SJCRH30 (cell line): ENCODE measurements at places on chromosomes 1 and 21. TPM values are rescaled to one million over a fixed set of nuclear protein-coding genes. Genes with fewer than 3 reads are reported as not detected.
A peak's percentile ranks its signal among the peaks of the same experiment; 100 is the strongest.

HS2ST1 gene
- 39.4 and 45.0 TPM in 2 replicates for total RNA-seq

RXFP4 gene
- total RNA-seq, result 0.08 TPM in 1 of 2 replicates, not detected in the other

AMY1C gene
- 0.10 TPM in 1 of 2 replicates, not detected in the other for total RNA-seq

FCN3 gene
- not detected in 2 replicates for total RNA-seq

NSUN4 gene
- 23.7 TPM in 2 replicates for total RNA-seq

CFHR3 gene
- 0.77 and 0.99 TPM in 2 replicates for total RNA-seq

GRCh38 chr1:6265151-6265550, 4.3 kb upstream of the GPR153 start:
- H3K27me3 ChIP-seq, result no peaks in the 10 kb centered on the region
- H3K36me3 ChIP-seq, result no peaks in the 10 kb centered on the region
- H3K4me3 ChIP-seq, result no peak overlapping the region
- no peak overlapping the region for H3K27ac ChIP-seq
- peaks cover 40% of the 10 kb centered on the region for H3K4me1 ChIP-seq

DNA sequence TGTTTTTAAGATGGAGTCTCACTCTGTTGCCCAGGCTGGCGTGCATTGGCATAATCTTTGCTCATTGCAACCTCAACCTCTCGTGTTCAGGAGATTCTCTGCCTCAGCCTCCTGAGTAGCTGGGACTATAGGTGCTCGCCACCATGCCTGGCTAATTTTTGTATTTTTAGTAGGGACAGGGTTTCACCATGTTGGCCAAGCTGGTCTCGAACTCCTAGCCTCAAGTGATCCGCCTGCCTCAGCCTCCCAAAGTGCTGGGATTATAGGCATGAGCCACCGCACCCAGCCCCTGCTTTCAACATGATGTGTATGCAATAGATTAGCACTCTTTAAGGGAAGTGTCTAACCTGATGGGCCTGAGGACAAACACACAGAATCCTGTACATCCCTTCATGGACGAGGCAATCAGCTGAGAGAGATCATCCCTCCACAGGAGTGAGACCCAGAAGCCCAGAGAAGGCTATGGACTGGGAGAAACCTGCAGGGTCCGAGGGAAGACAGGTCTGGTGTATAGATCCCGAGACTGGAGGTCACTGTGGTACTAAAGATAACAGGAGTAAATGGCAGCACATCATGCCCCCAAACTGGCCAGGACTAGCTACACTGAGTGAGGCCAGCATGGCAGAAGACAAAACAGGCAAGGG, 5.6 kb upstream of the DEGS1 start:
- no peaks in the 10 kb centered on the region for H3K36me3 ChIP-seq
- no peaks in the 10 kb centered on the region for H3K27me3 ChIP-seq
- DNase-seq, result no peak
- no peaks in the 10 kb centered on the region for H3K4me1 ChIP-seq
- no peak overlapping the region for H3K4me3 ChIP-seq

GRCh38 chr1:24299901-24300300, 19.3 kb upstream of the GRHL3 start:
- H3K36me3 ChIP-seq, result no peaks in the 10 kb centered on the region
- no peaks in the 10 kb centered on the region for H3K4me1 ChIP-seq
- no peak for DNase-seq
- no peak overlapping the region for H3K4me3 ChIP-seq
- H3K27me3 ChIP-seq, result peaks cover 16% of the 10 kb centered on the region
- no peak overlapping the region for H3K27ac ChIP-seq

- no peaks in the 10 kb centered on the region for H3K27me3 ChIP-seq
- H3K36me3 ChIP-seq, result peaks cover 16% of the 10 kb centered on the region
- H3K4me3 ChIP-seq, result no peak overlapping the region
- H3K27ac ChIP-seq, result no peak overlapping the region
- no peak for DNase-seq
These were observed 32.9 kb downstream of the C21orf91 start for GRCh38 chr21:17786071-17786850.

GRCh38 chr1:71853360-71853759, 429.0 kb downstream of the NEGR1 start:
- H3K36me3 ChIP-seq, result no peaks in the 10 kb centered on the region
- DNase-seq, result no peak
- H3K27me3 ChIP-seq, result no peaks in the 10 kb centered on the region
- H3K27ac ChIP-seq, result no peak overlapping the region

DNA sequence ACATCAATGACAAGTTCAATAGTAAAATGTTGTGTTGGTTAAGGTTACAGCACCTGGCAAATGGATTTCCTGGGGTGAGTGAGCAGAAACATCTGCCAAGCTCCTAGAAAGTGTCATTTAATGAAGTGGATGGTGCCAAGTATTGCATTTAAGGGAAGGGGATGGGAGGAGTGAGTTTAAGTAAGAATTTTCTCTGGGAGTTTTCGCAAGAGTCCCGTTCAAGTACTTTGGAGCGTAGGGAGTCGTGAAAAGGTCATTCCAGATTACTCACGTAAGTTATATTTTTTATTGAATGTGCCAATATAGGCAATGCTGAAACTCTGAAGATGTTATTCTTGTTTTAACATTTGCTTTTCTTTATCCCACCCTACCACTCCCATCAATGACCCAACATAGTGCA, 117.4 kb upstream of the RAB3GAP2 start:
- H3K27me3 ChIP-seq, result no peaks in the 10 kb centered on the region
- no peaks in the 10 kb centered on the region for H3K36me3 ChIP-seq
- DNase-seq, result no peak
- no peak overlapping the region for H3K27ac ChIP-seq
- no peak overlapping the region for H3K4me3 ChIP-seq

DNA sequence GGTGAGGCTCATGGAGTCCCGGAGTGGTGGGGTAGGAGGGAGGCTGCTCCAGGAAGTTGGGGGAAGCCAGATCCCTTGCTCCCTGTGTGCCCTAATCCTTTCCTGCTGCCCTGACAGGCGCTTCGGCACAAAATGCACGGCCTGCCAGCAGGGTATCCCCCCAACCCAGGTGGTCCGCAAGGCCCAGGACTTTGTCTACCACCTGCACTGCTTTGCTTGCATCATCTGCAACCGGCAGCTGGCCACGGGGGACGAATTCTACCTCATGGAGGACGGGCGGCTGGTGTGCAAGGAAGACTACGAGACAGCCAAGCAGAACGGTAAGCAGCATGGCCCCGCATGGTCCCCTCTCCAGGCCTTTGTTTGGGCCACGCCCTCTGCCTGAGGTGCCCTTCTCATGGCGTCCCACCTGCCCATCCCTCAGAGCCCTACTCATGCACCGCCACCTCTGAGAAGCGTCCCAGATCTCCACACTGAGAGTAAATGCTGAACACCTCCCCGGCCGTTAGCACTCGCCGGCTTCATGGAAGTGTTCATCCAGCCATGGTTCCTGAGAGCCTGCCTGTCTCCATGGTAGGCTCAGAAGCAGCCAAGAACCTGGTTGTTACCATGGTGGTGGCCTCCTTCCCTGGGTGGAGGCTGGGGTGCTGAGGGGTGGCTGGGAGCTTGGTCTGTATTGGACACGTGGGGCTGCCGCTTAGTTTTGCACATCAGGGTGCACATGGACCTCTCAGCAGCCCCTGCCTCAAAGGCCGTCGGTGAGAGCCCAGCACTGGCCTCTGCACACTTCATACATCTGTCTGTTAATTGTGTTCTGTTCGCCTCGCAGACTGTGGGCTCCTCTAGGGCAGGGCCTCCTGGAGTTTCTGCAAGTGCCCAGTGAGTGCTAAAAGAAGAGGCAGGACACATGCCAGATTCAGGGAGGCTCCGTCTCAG, 36.5 kb downstream of the LHX4 start:
- DNase-seq, result no peak
- no peak overlapping the region for H3K27ac ChIP-seq
- peaks cover 55% of the 10 kb centered on the region for H3K4me1 ChIP-seq
- no peaks in the 10 kb centered on the region for H3K27me3 ChIP-seq
- no peak overlapping the region for H3K4me3 ChIP-seq
- no peaks in the 10 kb centered on the region for H3K36me3 ChIP-seq

GRCh38 chr1:1400576-1401456, 1.7 kb upstream of the CCNL2 start:
- H3K4me3 ChIP-seq, result peak overlapping the region; percentile 89
- DNase-seq, result peak; percentile 41
- peak overlapping the region; percentile 52; the same call in 1 of the 2 replicates for H3K27ac ChIP-seq
- no peaks in the 10 kb centered on the region for H3K27me3 ChIP-seq

DNA sequence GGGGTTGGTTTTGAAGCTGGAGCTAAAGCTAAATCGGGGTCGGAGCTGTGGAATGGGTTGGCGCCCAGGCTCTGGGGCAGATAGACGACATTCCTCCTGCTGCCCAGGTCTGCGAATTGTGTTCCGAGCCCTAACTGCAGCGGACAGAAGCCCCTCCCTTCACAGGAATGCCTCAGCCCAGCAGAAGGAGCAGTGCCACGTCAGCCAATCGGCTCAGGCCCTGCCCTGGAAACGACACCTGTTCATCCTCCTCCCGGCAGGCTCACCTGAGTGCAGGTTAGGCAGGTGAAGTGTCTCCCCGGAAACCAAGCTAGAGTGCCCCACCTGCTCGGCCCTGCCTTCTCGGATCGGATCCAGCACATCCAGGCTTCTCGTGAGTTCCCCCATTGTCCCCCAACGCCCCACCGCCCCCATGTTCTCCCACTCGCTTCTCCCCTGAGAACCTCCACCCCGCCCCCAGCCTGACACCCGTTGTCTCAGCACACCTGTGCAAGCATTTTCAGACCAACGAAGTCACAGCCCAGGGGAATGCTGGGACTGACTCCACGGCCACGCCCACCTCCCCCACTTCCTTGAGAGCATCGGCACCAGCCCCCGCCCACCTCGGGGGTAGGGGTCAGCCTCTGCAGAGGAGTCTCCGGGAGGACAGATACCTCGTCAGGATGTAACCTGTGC, 775 bp downstream of the TMEM125 start:
- no peaks in the 10 kb centered on the region for H3K4me1 ChIP-seq
- no peak overlapping the region for H3K27ac ChIP-seq
- H3K36me3 ChIP-seq, result no peaks in the 10 kb centered on the region
- no peak for DNase-seq
